Stimulated activated CD4-positive, alpha-beta T cell treated with anti-CD3 and anti-CD28 coated beads, Interleukin-1b, Interleukin-23, amount 100 ng/mL, for 24 hours (primary cell): ENCODE measurements at places on chromosomes 4 and X.

DNA sequence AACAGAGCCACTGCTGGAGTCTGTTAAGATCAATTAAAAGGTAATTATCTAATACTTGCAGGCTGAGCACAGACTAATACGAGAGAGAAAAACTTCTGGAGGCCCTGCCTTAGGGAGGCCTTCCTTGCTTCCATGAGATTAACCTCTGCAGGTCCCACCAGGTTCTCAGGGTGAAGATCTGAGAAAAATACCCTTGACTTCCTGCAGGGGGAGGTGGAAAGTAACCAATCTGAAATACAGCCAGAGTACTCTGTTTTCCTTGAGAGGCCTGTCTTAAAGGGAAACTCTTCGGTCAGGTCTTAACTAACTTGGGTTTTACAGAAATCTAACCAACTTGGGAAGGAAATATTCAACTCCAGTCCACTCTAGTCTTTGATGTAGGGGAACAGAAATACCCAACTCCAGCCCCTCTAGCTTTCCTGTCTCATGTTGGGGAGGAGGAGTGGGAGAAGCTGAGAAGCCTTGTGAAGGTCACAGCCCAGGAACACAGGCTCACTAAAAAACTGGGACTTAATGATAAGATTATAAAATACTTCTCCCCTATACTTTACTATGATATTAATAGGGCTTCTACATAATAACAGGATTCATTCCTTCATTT, 77.1 kb downstream of the TBCK start:
- DNase-seq = no peak

DNA sequence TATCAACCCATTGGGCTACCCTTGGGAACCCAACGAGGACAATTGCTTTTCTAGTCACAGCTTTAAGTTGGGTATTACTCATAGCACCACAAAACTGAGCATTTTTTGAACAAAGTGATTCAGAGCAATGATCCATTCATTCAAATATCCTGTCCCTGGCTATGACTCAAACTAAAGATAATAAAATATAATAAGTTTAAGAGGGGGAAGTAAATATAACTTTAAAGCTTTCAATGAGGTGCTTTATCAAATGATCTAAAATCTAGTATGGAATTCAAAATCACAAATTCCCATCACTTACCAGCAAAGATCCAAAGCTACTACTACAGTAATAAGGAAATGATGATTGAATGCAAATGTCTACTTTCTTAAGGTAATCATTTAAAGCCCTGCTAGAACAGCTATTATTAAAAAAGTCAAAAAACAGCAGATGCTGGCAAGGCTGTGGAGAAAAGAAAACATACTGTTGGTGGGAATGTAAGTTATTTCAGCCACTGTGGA, 39.8 kb upstream of the S100G start:
- no peak for DNase-seq

DNA sequence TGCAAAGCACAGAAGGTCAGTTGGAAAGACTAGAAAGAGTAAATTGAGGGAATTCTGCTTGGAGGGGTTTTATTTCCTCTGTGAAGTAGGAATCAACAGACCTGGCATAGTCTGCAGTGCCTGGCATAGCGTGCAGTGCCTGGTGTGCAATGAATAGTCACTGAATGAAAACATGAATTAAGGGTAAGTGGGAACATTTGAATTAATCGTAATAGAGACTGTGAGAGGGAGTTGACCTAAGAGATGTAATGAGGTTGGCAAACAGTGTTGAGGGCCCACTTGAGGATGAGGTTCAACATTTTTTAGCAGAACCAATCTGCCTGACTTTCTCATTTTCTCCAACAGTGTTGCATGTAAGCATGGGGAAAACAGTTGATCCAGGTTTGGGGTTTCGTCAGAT, 377.2 kb upstream of the FTHL17 start:
- no peak for DNase-seq

DNA sequence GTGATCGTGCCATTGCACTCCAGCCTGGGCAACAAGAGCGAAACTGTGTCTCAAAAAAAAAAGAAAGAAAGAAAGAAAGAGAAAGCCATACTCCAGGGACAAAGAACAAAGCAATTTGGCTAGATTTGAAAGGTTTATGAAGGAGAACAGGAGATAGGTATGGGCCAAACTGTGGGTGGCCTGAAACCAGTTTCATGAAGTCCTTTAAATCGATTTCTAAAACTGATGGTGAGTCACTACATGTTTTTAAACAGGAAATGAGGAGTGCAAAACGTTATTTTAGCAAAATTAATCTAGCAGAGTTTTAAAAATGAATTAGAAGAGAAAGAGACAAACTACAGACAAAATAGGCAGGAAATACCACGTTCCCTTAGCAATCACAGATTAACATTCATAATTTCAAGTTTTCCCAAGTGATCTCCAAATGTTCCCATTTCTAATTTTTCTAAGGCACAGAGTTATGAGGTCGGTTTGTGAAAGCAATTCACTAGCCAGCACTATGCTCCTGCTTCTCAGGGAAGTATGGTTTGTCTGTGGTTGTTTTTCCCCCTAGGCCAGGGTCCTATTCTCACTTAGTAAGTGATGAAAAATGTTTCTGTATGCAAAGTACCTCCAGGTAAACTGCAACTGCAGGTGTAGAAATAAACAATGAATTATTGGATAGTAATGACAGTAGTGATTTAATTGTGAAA, 190.6 kb downstream of the PPP3CA start:
- DNase-seq = no peak

DNA sequence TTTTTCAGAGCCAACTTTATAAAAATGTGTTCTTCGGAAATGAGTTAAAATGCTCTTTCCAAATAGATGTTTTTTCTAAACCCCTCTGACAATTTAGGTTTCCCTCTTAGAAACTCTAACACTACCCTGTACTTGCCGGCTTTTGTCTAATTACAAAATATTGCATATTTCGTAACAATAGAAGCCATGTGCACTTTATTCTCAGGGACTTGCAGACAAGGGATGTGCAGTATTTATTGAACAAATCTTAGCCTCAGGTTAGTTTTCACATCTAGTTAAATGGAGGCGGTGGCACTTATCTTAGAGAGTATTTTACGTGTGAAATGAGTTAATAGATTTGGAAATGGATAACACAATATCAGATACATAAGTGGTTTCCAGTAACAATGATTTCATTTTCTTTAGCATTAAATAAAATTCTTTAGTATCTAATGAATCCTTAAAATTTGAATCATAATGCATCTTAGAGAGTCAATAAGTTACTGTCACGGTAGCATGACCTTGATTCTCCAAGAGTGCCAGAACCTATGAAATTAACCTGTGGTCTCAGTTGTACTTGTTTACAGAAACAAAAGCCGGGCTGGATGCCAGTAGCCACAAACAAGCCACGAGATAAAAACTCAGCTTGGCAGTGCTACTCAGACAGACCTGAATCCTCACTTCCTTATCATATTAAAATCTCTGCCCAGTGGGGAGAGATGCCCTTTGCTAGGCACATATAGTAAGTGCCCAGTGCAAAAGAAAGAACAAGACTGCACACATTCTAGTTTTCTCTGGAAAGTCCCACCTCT, 772 bp upstream of the PABPC4L start:
- DNase-seq = no peak

GRCh38 chr4:110781944-110782343, 159.1 kb upstream of the PITX2 start:
- DNase-seq = no peak

DNA sequence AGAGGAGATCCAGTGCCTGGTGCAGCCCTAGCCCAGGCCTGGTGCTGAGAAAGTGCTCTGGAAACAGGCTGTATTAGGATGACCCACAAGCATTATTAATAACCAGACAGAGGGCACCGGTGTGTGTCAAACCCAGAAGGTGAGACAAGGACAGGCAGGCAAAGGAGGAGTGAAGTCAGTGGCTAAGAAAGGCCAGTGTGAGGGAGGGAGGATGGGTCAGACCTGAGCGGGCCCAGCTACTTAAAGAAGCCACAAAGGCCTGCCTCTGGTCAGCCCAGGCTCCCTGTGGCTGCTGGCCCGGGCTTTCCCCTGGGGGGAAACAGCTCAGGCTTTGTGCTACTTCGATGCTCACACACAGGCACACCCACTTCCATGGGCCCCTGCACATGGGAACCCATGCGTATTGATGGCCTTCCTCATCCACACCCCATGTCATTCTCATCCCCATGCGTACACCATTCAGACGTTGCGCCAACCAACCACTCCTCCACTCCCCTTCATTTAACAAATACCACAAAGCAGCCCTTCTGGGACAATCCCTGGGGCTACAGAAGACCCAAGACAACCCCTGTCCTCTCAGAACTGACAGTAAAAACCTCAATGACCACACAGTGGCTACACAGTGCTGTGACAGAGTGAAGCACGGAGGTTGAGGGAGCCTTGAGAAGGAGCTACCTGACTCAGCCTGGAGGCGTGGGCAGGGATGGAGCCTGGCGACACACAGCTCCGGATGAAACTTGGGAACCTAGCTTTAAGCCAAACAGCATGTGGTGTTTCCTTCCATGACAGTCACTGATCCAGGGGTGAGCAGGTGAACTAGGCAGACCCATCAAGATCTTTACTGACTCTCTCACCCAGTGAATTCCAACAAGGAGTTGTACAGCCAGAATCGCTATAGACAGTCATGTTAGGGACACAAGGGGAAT, 24.9 kb upstream of the MTM1 start:
- DNase-seq = no peak

GRCh38 chrX:103330681-103331288, 746 bp downstream of the TCEAL7 start:
- DNase-seq = no peak

DNA sequence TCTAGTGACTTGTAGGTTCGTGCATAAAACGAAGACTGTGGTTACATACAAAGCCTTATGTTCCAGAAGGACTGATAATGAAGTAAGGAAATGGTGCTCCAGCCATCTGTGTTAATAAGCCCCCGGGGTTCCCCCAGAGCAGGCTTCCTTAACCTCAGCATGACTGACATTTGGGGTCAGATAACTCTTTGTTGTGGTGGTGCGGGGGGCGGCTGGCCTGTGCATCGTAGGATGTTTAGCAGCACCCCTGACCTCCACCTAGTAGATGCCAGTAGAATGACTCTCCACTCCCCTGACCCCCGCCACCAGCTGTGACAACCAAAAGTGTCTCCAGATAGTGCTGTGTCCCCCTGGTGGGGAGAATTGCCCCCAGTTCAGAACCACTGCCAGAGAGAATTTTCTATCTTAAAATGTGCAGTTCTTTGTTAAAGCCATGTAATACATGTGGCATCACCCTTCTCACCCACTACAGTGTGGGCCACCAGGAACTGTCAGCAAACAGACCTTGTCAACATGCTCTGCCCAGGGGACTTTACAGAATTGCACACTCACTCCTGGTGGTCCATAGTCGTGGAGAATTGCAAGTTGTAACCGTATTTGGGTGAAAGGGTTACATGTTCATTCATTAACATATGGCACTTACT, 7.5 kb downstream of the SH3KBP1 start:
- DNase-seq = no peak

GRCh38 chr4:159281771-159282170, 178.9 kb downstream of the RAPGEF2 start:
- DNase-seq = no peak

DNA sequence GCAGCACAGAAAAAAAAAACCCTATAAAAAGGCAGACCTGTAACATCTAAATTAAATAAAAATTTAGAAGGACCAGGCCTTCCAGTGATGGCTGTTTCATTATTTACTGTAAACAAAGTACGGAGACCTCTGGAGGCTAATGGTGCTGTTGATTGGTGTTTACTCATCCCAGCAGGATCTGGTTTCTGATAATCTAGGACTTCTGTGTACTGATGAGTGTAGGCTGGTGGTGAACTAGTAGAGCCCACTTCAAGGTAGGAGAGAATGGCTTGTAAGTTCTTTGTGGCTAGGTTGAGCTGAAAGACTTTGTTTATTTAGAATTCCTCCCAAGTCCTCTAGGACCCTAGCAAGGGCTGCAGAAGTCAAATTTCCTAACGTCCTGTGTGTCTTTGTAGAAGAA, 398.1 kb upstream of the PITX2 start:
- DNase-seq = no peak

DNA sequence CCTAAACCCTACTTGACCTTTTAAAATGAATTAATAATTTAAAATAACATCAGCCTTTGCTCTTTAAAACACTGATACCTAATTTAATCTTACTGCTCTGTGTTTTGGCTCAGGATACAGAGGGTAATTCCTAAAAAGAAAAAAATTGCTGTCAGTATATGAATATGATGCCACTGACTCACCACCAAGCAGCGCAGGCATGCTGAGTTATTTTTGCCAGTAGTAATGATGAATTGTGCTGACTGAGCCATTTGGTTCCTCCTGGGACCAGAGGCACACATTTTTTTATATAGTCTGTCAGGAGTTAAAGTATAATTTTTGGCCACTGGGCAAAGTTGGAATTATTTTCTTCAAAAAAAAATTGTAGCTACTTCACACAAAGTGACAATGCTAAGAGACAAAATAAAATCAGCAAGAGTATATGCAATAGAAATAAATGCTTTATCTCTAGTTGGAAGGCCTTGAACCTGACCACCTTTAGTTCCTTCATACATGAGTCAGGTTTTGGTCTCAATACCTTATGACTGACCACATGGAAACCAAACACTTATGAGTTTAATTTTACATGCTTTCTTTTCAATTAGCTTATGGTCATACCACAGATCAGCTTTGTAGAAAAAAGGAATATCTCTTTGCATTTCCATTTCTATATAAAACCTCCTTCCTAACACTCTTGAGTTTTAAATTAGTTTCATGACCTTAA, 115.1 kb downstream of the PPP3CA start:
- DNase-seq = no peak

GRCh38 chr4:47235721-47236120, 204.4 kb downstream of the GABRB1 start:
- DNase-seq = no peak

DNA sequence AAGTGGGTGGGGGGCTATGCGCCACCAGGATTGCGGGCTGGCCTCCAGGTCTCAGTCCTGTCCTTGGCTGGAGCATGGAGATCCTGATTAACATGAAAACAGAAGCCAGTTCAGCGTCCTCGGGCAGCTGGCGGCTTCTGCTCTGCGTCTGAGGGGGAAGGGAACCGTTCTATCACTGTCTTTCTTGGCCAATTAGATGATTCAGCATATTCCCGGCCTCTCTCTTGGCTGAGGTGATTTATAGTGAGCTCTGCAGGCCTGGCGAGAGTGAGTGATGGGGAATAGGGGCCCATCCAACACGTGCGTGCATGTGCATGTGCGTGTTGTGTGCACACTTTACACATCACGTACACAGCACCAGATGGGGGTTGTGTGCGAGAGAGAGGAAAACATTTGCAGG, 145.8 kb upstream of the ATP6AP2 start:
- no peak for DNase-seq

- DNase-seq = no peak
Observed at GRCh38 chrX:39875834-39876628, 221.7 kb downstream of the BCOR start.

- no peak for DNase-seq
Observed at GRCh38 chr4:108213308-108213707, 44.6 kb upstream of the LEF1 start.

GRCh38 chr4:7285244-7286094, 93.1 kb downstream of the SORCS2 start:
- no peak for DNase-seq

- DNase-seq = no peak
Observed at GRCh38 chrX:11533199-11533651, 132.5 kb downstream of the ARHGAP6 start.

- DNase-seq = no peak
Observed at GRCh38 chr4:158302076-158302866, 92.0 kb downstream of the TMEM144 start.
